Umbilical cord (tissue), 2 donors: ENCODE measurements at places on chromosomes 16 and 17. TPM values are rescaled to one million over a fixed set of nuclear protein-coding genes. Genes with fewer than 3 reads are reported as not detected.
A peak's percentile ranks its signal among the peaks of the same experiment; 100 is the strongest.

Gene TMEM95
- total RNA-seq: not detected

Gene MT1F
- total RNA-seq: 6.5 TPM

Gene RNF151
- total RNA-seq: not detected

DNA sequence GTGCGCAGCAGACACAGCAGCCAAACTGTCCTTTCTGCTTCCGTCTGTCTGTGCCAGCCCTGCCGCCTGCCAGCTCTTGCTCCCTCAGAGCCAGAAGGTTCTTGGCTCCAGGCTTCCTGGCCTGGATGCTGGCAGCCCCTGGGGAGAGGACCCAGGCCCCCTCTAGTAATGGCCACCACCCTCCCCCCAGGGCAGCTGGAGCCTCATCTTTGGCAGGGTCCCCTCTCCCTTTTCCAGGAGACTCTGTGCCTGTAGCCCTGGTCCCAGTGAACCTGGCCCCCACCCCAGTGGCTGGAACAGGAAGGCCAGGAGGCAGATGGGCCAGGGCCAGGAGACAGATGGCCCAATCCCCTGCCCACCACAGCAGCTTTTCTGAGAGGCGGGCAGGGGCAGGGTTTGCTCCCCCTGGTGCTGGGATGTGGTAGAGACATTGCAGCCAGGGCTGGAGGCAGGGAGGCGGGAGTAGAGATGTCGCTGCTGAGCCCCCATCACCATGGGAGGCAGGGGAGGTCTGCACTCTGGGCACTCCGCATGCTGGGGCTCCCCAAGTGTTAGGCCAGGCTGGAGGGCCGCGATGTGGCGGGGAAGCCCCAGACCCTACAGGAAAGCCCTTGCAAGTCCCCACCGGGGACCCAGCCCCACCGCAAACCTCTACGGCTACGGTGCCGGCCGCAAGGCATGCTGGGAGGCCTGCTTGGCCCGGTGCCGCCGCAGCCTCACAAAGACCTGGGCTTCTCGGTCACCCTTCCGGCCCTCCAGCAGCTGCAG lies 16.7 kb downstream of the UNC13D start:
- peak; percentile 66 for DNase-seq

DNA sequence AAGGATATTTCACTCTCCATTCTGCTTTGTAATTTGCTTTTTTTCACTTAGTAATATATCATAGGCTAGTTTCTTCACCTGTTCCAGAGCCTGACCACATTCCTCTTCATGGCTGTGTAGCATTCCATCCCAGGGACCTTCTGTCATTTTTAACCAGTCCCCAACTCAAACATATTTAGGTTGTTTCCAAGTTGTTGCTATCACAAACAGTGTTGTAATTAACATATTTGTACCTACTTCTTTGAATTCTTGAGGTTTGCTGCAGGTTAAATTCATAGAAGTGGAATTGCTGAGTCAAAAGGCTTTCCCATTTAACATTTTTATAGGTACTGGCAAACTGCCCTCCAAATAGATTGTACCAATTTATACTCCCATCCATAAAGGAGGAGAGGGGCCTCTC lies 65.1 kb upstream of the MED9 start:
- DNase-seq: no peak

DNA sequence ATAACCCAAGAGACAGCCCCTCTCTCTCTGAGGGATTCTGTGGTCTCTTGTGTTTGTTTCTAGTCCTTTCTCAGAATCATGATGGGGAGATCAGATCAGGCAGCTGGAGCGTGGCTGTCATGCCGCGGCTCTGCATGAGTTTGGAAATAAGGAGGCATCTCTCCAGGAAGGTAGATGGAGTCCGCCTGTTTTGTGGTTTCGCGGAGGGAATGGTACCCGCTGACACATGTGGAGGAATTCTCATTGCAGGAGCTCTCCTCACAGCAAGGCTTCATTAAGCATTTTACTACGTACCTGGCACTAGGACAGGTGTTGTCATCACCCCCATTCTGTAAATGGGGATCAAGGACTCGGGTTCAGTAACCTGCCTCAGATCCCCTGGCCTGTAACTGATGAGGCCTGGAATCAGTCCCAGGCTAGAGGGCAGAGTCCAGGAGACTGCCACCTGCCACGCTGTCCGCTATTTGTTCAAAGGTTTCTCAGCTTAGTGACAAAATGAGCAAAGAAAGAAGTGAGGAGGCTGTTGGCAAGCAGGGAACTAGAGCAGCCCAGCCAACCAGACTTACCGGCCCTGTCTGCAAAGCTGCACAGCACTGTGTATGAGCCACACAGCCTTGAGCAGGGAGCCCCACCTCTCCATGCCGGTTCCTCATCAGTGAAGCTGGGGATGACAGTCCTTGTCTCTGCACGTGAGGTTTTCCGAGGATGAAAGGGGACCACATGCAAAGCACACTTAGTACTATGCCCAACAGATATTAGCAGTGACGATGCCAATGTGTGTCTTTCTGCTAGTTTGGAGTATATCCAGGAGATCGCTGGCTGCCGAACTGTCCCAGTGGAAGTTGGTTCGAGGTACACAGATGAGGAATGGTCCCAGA lies 11.0 kb downstream of the KDM8 start:
- DNase-seq: no peak

GRCh38 chr16:1923299-1924034 lies 5.3 kb upstream of the HS3ST6 start:
- DNase-seq: peak; percentile 89

DNA sequence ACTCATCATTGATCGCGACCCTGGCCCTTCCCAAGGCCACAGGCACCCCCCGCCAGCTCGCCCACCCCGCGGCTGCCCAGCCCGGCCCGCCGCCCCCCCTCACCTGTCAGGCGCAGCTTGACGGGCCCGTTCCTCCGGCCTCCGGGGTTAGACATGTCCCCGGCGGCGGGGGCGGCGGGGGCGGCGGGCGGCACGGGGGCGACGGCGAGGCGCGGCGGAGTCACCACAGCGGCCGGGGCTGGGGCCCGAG lies 456 bp downstream of the SMURF2 start:
- DNase-seq: no peak

GRCh38 chr17:1650731-1651558 lies 1.3 kb upstream of the RILP start:
- no peak for DNase-seq

DNA sequence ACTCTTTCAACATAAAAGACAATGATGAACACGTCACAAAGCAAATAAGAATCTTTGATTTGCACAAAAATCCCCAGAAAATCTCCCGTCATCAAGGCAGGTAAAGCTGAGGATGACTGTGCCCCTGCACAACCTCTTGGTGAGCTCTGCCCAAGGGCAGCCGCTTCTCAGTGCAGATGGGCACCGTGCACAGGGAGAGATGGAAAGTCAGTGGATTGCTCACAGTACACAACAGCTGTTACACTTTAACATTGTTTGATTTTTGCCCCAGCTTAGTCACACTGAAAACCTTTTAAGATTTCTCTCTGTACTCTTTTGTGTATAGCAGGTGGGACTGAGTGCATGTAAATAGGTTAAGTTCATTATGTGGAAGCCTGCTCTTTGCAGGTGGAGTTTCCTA lies 104.2 kb downstream of the CDK5R1 start:
- DNase-seq: no peak
